ENCODE measurements at places on chromosomes 3 and 15.

DNA sequence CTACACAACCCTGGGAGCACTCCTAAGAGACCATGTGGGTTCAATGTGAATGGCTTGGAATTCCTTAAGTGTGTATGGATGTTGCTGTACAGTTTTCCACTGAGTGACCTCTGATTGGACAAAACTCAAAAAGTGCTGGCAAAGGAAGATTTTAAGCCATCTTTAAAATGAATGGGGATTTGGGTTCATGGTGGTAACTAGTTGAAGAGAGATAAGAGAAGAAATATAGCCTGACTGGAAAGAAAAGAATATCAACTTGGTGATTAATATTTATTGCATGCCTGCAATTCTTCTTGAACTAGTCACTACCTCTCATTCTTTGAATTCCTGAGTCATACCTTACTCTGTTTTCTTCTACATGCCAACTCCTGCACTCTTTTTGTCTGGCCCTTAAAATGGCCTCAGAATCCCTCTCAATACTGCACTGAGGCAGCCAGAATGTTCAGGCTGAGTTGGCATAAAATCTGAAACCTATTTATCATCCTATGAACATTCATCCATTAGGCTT is 124.7 kb downstream of the RPL22L1 start:
- no peak for DNase-seq

DNA sequence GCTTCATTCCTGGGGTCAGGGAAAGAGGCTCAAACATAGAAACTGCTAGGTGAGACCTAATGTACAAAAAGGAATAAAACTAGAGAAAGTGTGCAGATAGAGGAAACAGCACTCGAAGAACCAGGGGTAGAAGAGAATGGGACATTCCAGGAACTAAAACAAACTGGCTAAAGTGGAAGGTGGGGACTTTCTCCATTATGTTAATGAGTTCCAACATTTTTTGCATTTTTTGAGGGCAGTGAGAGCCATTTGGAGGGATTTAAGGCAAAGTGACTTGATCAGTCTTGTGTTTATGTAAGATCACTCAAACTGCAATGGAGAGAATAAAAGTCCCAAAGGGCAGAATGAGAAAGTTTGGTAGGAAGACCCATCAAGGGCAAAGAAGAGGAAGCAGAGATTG is 20.6 kb upstream of the SLC4A7 start:
- DNase-seq, result no peak

DNA sequence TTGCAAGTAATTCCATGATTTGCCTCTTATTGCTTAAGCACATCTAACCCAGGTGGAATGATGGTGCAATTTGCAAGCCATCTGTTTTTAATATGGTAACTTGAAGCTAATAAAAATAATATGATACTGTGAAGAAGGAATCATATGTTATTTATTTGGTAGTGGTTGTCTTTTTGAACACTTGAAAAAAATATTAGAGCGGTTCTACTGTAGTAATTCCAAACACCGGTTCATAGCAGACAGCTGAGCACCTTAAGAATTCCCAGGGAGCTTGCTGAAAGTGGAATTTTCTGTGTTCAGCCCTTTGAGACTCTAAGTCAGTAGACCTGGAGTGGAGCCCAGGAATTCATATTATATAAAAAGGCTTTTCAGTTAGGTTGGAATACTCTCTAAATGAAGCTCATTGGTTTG is 687.4 kb downstream of the EDEM1 start:
- no peak for DNase-seq

DNA sequence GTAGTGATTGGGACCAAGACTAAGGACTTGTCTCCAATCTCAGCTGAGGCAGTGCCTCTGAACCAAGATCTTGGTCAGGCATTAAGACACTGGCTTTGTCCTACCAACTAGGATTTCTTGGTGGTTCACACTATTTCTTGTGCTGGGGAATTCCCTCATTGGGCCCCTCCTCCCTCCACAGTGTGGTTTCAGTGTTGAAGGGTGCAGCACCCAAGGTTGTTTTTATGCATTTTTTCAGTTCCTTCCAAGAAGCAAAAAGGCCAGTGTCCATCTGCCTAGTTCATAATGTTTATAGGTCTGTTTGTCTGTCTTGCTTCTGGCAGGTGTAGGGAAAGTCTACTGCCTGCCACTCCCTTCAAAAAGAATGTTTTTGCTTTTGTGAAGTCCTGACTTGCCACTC is 10.6 kb upstream of the ITPKA start:
- DNase-seq, result no peak

DNA sequence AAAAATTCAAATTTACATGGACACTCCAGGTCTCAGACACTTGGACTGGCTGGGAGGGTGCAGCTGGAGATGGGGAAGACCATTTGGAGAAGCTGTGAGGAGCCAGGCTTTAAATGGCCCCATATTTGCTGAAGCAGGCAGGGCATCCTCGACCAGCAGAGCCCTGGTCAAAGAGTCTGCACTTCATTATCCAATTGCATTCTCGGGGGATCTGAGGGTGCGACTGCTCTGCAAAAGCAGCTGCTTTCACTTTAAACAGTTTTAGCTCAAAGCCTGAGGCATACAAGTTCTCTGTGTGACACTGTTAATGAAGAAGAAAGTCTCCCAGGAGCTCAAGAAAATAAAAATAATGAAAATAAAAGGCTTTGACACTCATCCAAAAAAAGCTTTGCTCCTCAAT is 98.0 kb upstream of the SLC25A36 start:
- no peak for DNase-seq
